ENCODE measurements at places on chromosomes 1 and 21.

DNA sequence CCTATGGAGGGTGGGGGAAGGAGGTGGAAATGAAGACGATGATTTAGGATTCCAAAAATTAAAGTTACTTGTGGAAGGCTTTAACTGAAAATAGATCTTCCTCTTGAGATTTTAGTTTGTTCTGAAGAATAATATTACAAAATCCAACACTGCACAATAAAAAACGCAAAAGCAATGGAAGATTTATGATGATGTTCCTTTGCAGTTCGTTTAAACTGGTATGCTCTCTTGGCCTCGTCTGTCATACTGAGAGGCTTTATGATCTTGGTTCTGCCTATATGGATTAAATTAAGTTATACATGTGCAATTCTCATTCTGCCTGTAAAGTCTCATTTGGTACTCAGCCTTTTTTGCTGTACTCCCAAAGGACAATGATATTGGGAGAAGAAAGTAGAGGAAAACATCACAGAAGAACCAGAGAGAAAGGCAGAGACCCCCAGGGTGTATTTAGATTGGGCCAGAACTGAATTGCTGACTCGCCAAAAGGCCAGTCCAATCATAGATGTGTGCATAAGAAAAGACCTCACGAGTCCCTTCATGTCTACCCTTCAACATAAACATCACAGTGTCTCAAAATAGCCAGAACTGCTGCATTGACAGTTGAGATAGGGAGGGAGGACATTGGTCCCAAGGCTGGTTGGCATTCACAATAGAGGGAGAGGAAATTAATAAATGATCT, 188.6 kb downstream of the GREM2 start:
- no peak for DNase-seq

DNA sequence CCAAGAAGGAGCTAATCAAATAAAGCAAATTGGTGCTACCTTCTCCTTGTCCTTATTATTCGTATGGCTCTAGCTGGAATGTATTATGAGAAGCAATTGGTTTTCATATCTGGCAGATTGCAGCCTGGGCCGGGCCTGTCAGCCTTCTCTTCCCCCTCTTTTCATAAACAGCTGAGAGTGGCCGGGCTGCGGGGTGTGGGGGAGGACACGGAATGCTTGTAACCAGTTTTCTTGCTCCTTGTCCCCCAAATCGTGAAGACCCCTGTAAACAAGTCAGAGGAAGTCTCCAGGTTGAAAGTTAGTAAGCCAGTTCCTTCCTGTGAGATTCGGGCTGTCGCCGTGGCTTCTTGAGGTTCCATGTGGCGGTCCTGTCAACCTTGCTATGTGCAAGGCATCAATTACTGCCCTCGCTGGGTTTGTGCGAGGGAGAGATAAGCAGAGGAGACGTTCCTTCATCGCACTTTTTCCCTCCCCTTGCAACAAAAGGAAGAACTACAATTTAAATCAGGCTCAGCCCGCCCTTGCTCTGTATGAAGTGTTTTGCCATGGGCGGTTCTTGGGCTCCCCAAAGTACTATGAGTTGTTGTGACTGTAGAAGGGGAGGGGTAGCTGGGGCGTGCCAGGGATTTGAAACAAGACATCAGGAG, 450.7 kb downstream of the CAMTA1 start:
- DNase-seq, result no peak

GRCh38 chr1:231827337-231828105, 200.9 kb downstream of the DISC1 start:
- DNase-seq, result no peak

DNA sequence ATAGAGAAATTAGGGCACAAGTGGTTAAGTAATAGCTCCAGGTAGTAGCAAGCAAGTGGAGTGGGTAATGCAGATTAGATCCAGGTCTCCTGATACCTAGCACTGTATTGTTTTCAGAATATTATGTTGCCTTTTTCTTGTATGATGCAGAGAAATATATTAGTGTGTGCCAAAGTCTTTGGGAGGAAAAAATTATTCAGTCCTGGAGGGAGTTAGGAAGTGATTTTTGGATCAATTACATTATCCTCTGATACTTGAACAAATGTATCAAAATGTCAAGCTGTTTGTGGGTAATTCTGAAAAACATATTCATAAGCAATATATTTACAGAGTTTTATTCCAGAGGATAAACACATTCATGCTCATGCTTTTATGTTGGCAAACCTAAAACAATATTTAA, 28.8 kb downstream of the TSEN15 start:
- DNase-seq, result no peak

- no peak for DNase-seq
Observed at GRCh38 chr1:157278383-157279137, 140.4 kb upstream of the ETV3 start.

- no peak for DNase-seq
Observed at GRCh38 chr1:94072840-94073522, 48.0 kb downstream of the ABCA4 start.

GRCh38 chr1:222627232-222627631, 9.3 kb downstream of the MIA3 start:
- DNase-seq, result no peak

- DNase-seq, result no peak
Observed at GRCh38 chr1:234943836-234944402, 184.7 kb downstream of the TOMM20 start.

DNA sequence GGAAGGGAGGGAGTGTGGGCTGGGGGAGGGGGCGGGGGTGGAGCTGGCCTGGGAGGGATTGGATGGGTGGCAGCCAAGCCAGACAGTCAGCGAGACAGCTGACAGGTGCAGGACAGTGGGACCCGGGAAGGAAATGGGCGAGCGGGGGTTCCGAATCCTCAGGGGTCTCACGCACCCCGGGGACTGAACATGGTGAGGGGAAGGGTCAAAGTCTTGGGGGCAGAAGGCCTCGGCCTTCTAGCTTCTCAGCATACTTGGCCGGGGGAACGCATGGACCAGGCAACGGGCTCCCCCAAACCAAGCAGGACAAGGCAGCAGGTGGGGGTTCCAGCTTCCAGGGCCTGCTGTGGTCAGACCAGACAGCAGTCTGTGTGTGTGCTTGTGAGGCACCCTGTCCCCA, 23.1 kb downstream of the CASZ1 start:
- no peak for DNase-seq

DNA sequence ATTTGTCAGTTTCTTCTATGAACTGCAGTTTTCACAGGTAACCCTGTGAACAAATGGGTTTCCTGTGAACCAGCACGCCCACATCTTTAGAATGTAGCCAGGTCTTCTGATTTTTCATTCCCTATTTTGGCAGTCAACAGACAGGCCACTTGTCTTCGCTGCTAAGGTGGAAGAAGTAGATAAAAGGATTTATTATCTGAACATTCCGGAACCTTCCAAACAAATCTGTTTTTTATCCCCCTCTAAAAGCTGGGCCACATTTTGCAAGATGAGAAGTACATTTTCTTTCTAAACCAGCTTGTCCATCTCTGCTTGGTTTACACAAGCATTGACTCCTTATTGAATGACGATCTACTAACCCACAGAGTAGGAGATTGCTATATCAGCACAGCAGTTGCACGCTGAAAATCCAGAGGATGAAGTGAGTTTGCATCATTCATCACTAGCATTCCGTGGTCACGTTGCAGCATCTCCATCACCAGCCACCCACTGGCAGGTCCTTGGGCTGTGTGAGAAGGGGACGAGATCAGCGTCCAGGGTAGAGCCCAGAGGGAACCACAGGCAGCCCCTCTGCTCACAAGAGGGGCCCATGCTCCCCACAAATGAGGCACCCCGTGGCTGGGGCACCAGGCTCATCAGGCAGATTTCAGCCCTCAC, 83.5 kb downstream of the TOMM20 start:
- DNase-seq, result no peak

GRCh38 chr1:163174524-163175437, 27.9 kb downstream of the RGS5 start:
- DNase-seq, result peak; percentile 9

DNA sequence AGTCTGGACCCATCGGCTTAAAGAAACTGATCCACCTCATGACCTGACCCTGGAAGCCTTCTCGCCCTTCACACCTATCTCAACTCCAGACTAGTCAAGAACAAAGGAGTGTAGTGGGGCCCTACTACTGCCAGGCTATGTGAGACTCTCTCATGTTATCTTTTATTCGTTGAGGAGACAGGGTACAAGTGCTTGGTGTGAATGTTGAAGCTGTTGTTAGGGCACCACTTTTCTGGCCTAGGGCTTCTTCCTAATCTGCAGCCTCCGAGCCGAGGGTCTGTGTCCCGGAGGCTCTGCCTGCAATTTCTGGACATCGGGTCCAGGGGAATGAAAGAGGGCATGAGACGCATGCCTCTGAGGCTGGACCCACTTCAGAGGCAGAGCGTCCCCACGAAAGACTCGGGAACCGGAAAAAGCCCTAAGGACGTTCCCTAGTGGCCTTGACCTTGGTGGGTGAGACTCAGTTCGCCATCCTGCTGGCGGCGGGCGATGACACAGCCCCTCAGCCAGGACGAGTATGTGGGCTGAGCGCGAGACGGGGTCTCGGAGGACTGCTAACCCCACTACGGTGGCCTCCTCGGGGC, 671 bp downstream of the DNAJC11 start:
- DNase-seq, result no peak

DNA sequence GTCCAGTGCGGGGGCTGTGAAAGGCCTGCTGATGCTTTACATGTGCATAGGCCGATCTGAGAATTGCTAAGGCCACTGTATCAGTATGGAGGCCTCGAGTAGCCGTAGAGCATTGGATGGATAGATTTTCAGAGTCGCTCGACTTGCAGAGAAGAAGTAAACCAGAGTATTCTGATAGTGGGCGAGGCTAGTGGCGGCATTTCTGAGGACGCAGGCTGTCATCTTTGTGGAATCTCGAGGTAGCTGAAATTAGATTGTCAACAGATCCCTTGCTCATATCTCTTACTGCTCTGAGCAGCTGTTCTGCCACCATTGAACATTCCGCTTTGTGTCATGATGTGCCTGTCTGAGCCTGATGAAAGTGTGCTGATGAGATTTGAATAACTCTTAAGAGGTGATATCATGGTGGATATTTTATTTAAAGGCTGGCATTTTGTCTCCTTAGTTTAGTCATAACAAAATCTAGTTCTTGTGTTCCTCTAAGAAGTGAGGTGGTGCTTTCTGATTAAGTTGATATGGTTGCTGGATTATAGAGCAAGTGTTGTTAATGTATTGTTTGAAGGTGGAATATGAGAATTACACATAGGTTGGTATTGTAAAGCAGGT, 1.5 kb downstream of the KIF1B start:
- no peak for DNase-seq
